ENCODE measurements at places on chromosomes 7 and 10. TPM values are rescaled to one million over a fixed set of nuclear protein-coding genes. Genes with fewer than 3 reads are reported as not detected.
A peak's percentile ranks its signal among the peaks of the same experiment; 100 is the strongest.

GRCh38 chr7:74173074-74173473, 1.1 kb upstream of the EIF4H start:
- DNase-seq = no peak

DNA sequence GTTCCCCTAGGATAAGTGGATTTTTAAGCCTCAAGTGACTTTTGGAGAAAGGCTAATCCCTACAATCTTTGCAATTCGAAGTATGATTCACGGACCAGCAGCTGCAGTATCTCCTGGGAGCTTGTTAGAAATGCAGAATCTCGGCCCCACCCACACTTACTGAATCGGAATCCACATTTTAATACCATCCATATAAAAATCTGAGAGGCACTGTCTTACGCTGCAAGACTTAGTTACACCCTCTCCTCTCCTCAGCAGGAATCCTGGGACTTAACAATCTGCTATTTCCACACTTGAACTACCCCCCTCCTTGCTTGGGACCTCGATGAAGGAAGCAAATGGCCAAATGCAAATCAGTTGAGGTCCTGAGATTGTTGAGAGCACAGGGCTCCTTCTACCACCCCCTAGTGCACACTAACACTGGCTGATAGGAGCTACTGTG, 21.0 kb downstream of the ITPRIP start:
- DNase-seq = no peak

- DNase-seq = peak; percentile 98
These were observed 74.4 kb downstream of the MEST start for GRCh38 chr7:130566168-130566897.

- peak; percentile 65 for DNase-seq
These were observed 942 bp upstream of the KIAA1217 start for GRCh38 chr10:24207781-24208611.

- DNase-seq = no peak
These were observed 4.6 kb upstream of the SLC13A1 start for GRCh38 chr7:123204206-123204835.

- DNase-seq = no peak
These were observed 928.0 kb upstream of the POT1 start for GRCh38 chr7:125857606-125858005.

DNA sequence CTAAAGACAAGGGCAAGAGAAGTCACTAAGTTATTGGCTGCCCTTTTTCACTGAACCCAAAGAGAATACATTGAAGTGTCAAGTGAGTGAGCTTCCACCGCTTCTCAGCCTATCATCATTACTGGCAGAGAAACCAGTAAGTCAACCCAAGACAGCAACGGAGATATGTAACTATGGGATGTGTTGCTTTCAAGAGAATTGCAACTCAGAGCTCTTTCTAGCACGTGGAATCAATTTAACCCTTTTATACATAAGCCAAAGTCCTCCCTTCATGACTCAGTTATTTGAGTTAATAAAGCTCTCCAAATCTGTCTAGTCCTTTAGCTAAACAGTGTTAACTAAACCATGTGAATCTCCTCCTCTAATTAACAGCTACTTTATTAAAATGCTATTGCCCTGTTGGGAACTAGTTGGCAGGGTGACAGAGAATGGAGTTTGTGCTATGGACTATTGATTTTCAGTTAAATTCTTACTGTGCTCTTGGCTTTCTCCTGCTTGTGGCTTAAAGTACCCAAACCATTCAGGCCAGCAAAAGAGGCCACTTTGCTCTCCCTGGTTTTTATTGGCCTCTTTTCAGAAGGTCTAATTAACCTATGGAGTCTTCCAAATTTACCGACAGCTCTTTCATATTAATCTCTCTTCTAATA, 287.7 kb downstream of the NRG3 start:
- DNase-seq = no peak

GRCh38 chr10:117537436-117537903, 5.1 kb upstream of the EMX2 start:
- peak; percentile 40 for DNase-seq

- DNase-seq = no peak
These were observed 70.3 kb downstream of the UNCX start for GRCh38 chr7:1302936-1303335.

DNA sequence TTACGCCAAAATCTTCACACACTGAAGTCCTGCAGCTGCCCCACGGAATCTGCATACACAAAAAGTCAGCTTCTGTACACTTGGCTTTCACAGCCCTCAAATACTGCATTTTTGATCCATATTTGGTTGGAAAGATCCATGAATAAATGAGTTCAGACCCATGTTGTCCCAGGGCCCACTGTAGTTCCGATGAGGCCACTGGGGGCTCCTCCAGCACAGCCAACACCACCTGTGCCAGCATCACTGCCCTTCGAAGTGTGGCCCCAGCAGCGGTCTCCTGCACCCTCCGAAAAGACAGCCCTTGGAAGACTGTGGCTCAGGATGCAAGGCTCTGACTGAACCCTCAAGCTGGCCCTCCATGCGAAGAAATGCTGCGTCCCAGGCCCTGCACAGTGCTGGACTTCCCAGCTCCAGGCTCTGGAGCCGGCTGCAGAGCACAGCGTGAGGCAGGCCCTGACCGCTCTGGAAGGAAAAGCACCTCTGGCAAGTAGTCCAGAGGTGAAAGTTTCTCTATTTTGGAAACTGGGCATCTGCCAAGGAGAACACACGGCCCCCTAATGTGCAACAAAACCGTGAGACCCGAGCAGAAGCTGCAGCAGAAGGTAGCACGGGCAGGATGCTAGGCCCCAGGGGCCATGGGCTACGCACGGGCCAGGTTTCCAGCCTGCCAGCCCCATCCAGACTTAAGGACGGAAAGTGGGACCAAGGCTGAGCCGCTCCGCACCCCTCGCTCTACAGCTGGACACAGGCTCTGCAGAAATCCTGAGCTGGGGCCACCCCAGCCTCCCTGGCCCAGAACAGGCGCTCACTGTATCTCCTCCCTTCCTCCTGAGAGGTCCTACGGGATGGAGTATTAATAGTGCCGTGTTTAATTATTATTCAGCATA, 62.6 kb downstream of the PTPRN2 start:
- DNase-seq = no peak

GRCh38 chr10:44051584-44052385, 333.1 kb downstream of the CXCL12 start:
- DNase-seq = peak; percentile 76

GRCh38 chr10:117382861-117383260, 7.6 kb upstream of the PDZD8 start:
- DNase-seq = no peak

- no peak for DNase-seq
These were observed 65.6 kb downstream of the TWIST1 start for GRCh38 chr7:19051767-19052375.

GRCh38 chr10:110370006-110370405, 65.3 kb upstream of the SMNDC1 start:
- DNase-seq = no peak

DNA sequence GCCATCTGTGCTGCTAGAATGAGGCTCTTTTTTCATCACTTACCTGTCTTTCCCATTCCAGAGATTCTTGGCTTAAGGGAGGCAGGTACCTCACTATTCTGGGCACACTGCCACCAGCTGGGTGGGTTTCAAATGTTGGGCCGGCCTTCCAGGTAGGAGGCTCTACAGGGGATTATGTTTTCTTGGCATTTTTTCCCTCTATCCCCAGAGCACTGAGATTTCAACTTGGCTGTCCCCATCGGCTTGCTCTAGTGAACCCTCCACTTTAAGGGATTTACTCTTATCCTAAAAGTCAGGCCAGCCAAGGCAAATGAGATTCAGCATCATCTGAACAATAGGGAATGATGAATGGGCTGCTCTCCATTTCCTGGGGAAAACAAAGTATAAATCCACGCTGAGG, 710.1 kb upstream of the CELF2 start:
- no peak for DNase-seq

DNA sequence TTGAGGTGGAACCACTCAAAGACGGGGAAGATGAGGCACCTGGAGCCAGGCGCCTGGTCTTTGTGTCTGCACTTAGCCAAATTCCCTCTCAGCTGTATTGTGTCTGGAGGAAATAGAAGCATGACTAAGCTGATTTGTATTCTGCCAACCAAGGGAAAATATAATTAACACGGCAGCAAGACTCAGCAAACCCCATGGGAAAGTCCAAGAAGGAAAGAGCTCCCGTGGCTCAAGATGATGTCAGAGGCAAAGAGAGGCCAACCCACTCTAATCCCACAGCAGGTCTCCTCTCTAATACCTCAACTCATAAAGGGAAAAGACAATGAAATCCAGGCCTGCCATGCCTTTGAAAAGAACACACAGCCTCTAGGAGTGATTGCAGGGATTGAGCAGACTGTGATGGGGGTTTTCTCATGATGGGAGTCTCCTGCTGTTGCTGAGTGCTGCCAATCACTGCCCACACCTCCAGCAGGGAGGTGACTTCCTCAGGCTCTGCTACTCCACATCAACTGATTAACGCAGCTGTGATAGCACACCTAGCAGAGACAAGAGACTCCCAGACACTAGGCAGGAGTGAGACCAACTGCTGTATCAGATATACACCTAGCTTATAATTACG, 255.5 kb upstream of the C7orf33 start:
- DNase-seq = no peak

The PNLIP gene
- not detected for total RNA-seq

The SORBS1 gene
- 14.9 TPM for total RNA-seq

The GPR85 gene
- total RNA-seq = 0.32 TPM

The PLPP4 gene
- 0.74 TPM for total RNA-seq

The PCDH15 gene
- total RNA-seq = 0.30 TPM

The LAMTOR4 gene
- 193 TPM for total RNA-seq

The HOXA13 gene
- total RNA-seq = not detected

The SORCS3 gene
- total RNA-seq = 12.2 TPM

The PDE1C gene
- total RNA-seq = 0.67 TPM
